ENCODE measurements at places on chromosomes 12 and 14. TPM values are rescaled to one million over a fixed set of nuclear protein-coding genes. Genes with fewer than 3 reads are reported as not detected.

The VPS37B gene
- 34.2 TPM for total RNA-seq

The GPX2 gene
- not detected for total RNA-seq

- H3K36me3 ChIP-seq = no peaks in the 10 kb centered on the region
- peak overlapping the region; percentile 62 for H3K27ac ChIP-seq
- no peaks in the 10 kb centered on the region for H3K4me1 ChIP-seq
- DNase-seq = peak; percentile 49
- H3K27me3 ChIP-seq = no peaks in the 10 kb centered on the region
These were observed 441 bp downstream of the PDE3A start for GRCh38 chr12:20368651-20369304.

The DNAL1 gene
- 10.3 TPM for total RNA-seq

The RPS6KL1 gene
- 1.8 TPM for total RNA-seq

DNA sequence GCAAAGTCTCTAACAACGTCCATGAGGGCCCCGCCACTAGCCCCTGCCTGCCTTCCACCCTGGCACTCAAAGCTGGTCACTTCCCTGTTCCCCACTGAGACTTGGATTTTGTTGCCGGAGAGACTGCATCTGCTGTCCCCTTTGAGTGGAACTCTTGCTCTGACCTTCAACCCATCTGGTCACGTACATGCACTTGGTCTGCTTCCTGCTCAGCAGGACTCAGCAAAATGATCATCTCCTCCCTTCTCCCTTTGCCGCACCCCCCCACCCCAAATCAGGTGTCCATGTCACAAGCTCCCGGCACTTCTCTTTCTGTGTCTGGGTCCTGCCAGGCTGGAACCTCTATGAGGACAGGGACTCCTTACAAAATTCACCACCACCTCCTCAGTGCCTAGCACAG, 180.9 kb downstream of the CHST11 start:
- peaks cover 5% of the 10 kb centered on the region for H3K4me1 ChIP-seq
- no peak overlapping the region for H3K4me3 ChIP-seq
- DNase-seq = no peak
- H3K36me3 ChIP-seq = no peaks in the 10 kb centered on the region
- no peak overlapping the region for H3K27ac ChIP-seq

DNA sequence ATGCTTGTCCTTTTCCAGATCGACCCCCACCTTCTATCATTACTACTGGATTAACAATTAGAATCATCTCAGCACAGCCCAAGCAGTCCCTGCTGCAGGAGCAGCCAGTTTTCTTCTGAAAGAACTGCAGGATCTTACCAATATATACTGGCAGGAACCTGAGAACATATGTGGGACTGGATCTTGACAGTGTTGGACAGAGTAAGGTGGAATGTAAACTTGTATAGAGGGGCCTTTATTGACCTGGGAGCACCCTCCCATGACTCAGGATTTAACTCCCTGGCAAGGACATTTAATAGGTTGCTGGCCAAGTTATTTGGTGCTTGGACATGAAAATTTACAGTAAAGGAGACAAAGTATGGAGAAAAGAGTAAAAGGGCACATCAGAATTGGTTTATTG, 66.2 kb upstream of the TMX1 start:
- no peak for DNase-seq
- peaks cover 5% of the 10 kb centered on the region for H3K4me1 ChIP-seq
- H3K4me3 ChIP-seq = no peak overlapping the region
- H3K36me3 ChIP-seq = no peaks in the 10 kb centered on the region

DNA sequence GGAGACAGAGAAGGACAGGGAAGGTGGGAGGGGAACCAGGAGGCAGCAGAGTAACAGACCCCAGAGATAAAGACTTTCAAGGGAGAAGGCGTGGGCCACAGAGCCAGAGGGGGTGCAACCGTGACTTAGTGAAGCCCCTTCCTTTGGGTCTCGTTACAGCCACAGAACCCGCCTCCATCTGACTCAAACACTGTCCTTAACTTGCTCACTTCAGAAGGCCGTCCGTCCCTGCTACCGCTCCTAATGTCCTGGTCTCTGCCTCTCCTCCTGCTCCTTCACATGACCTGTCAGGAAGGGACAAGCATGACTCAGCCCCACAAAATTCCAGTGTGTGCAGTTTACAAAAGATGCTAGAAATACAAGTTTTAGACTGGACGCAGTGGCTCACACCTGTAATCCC, 18.0 kb downstream of the RIMBP2 start:
- DNase-seq = no peak
- H3K36me3 ChIP-seq = no peaks in the 10 kb centered on the region
- H3K4me3 ChIP-seq = no peak overlapping the region

GRCh38 chr12:13504074-13504473, 307.5 kb downstream of the EMP1 start:
- H3K36me3 ChIP-seq = no peaks in the 10 kb centered on the region
- H3K4me3 ChIP-seq = no peak overlapping the region
- peaks cover 16% of the 10 kb centered on the region for H3K4me1 ChIP-seq
- DNase-seq = no peak
- no peaks in the 10 kb centered on the region for H3K27me3 ChIP-seq

- H3K4me3 ChIP-seq = no peak overlapping the region
- H3K27ac ChIP-seq = no peak overlapping the region
- H3K4me1 ChIP-seq = no peaks in the 10 kb centered on the region
- no peak for DNase-seq
These were observed 3.2 kb downstream of the KCNJ8 start for GRCh38 chr12:21771311-21771710.

The KRT75 gene
- total RNA-seq = not detected

GRCh38 chr12:50110127-50110761, 1.8 kb upstream of the COX14 start:
- peak overlapping the region; percentile 78 for H3K4me3 ChIP-seq
- no peaks in the 10 kb centered on the region for H3K36me3 ChIP-seq
- peak overlapping the region; percentile 45 for H3K27ac ChIP-seq
- DNase-seq = no peak
- H3K4me1 ChIP-seq = peaks cover 13% of the 10 kb centered on the region
- no peaks in the 10 kb centered on the region for H3K27me3 ChIP-seq

The CHST11 gene
- 37.0 TPM for total RNA-seq

GRCh38 chr14:75806352-75806832, 145.3 kb downstream of the TTLL5 start:
- H3K36me3 ChIP-seq = peaks cover 3% of the 10 kb centered on the region
- H3K27me3 ChIP-seq = no peaks in the 10 kb centered on the region
- no peak overlapping the region for H3K27ac ChIP-seq
- H3K4me3 ChIP-seq = no peak overlapping the region
- peaks cover 3% of the 10 kb centered on the region for H3K4me1 ChIP-seq
- DNase-seq = no peak

DNA sequence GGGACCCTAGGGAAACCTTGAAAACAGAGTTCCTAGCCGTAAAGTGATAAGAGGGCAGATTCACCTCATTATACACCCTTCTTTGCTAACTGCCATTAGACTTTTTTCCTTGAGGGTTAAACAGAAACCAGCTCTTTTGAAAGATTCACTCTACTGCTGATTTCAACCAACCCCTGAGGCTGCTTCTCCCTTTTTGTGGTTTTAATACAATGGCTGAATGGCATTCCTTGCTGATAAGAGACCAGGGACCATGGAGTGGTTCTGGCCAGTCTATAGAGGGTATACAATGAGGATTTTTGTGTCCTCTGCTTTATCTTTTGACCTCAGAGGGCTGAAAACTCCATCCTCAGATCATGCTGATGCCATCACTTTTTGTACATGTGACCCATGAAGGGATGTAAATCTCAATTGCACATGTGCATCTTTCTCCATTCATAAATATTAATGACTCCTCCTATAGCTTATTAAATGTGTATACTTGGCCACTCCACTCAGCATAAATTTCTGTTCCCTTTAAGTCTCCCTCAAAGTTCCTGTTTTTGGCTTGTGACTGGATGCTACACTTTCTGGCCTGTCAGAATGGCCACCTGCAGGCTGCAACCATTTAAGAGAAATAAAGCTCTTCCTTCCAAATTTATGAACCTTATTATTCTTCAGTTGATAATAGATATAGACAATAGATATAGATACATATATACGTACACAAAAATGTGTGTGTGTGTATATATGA, 233.8 kb upstream of the SEL1L start:
- H3K27me3 ChIP-seq = no peaks in the 10 kb centered on the region
- no peak overlapping the region for H3K27ac ChIP-seq
- H3K36me3 ChIP-seq = no peaks in the 10 kb centered on the region
- H3K4me3 ChIP-seq = no peak overlapping the region
- H3K4me1 ChIP-seq = no peaks in the 10 kb centered on the region

DNA sequence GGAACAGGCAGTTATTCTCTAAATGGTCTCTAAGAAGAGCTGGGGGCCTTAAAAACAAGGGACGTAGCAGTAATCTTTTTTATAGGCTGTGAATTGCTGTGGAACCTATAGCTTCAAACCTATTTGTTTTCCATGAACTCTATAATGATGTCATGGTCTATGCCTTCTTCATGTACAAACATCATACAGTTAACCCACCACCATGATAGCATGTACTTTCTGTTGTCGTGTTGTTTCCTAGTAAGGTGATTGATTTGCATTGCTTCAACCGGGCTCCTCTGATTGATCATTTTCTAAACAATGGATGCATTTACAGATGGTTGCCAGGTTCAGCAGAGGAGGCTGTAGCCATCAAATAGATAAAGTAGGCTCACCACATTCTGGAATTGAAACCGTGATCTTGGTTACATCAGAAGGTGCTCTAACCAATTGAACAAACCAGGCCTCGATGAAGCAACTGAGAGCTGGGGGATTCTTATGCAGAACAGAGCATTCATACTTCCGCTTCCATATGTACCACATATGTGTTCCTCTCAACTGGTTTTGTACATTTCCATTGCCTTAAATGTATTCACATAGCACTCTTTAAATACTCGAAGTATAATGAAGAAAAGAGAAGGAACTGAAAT, 25.6 kb upstream of the PCNX1 start:
- H3K36me3 ChIP-seq = no peaks in the 10 kb centered on the region
- no peaks in the 10 kb centered on the region for H3K27me3 ChIP-seq
- DNase-seq = no peak
- H3K4me3 ChIP-seq = no peak overlapping the region
- H3K4me1 ChIP-seq = no peaks in the 10 kb centered on the region

GRCh38 chr12:71057330-71057729, 100.5 kb downstream of the TSPAN8 start:
- peak; percentile 29 for DNase-seq
- 0 out of 2 replicates have a peak, but pooled peaks cover 6% of the 10 kb centered on the region for H3K4me1 ChIP-seq
- no peak overlapping the region for H3K27ac ChIP-seq
- H3K36me3 ChIP-seq = no peaks in the 10 kb centered on the region

DNA sequence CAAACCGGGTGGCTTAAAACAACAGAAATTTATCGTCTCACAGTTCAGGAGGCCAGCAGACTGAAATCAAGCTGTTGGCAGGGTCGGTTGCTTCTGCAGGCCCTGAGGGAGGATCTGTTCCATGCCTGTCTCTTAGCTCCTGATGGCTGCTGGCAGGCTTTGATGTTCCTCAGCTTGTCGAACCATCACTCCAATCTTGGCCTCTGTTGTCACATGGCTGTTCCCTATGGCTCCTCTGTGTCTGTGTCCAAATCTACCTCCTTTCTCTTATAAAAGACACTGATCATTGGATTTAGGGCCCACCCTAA, 14.0 kb downstream of the NFATC4 start:
- H3K27ac ChIP-seq = no peak overlapping the region
- peaks cover under 1% of the 10 kb centered on the region for H3K36me3 ChIP-seq
- no peaks in the 10 kb centered on the region for H3K4me1 ChIP-seq
- no peaks in the 10 kb centered on the region for H3K27me3 ChIP-seq

DNA sequence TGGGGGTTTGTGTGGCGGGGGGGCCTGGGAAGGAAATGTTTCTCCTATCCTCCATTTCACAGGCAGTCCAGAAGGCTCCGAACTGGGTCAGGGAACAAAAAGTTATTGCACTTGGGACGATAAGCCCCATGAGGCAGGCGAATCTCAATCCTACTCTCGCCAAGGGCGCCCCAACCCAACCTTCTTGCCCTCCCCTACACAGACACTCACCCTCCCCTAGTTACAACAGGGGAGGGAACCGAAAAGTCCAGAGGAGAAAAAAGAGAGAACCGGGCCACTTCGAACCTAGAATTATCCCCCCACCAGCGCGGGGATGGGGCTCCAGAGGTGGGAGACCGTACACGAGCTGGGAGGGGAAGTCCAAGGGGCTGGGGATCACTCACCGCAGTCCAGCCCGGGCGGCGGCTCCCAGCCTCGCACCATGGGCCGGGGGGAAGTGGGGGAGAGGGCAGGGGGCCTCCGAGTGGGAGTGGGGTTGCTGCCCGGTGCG, 357 bp downstream of the HOMEZ start:
- H3K4me1 ChIP-seq = peaks cover 3% of the 10 kb centered on the region
- peak overlapping the region; percentile 69 for H3K4me3 ChIP-seq
- H3K27ac ChIP-seq = peak overlapping the region; percentile 59
- DNase-seq = no peak
- no peaks in the 10 kb centered on the region for H3K27me3 ChIP-seq

GRCh38 chr12:19105463-19105862, 24.1 kb upstream of the PLEKHA5 start:
- H3K27ac ChIP-seq = no peak overlapping the region
- no peaks in the 10 kb centered on the region for H3K27me3 ChIP-seq
- no peaks in the 10 kb centered on the region for H3K4me1 ChIP-seq
- H3K36me3 ChIP-seq = no peaks in the 10 kb centered on the region
- no peak overlapping the region for H3K4me3 ChIP-seq
- no peak for DNase-seq

- no peak overlapping the region for H3K4me3 ChIP-seq
- H3K27ac ChIP-seq = no peak overlapping the region
- peaks cover 64% of the 10 kb centered on the region for H3K36me3 ChIP-seq
These were observed 34.5 kb upstream of the RAB35 start for GRCh38 chr12:120150919-120151525.

The C12orf54 gene
- 0.23 TPM for total RNA-seq

- no peak overlapping the region for H3K4me3 ChIP-seq
- no peak for DNase-seq
- no peaks in the 10 kb centered on the region for H3K36me3 ChIP-seq
- no peaks in the 10 kb centered on the region for H3K4me1 ChIP-seq
- H3K27me3 ChIP-seq = no peaks in the 10 kb centered on the region
- H3K27ac ChIP-seq = no peak overlapping the region
These were observed 79.4 kb downstream of the TMTC2 start for GRCh38 chr12:82765971-82766705.

- H3K27me3 ChIP-seq = no peaks in the 10 kb centered on the region
- no peak overlapping the region for H3K27ac ChIP-seq
- H3K4me3 ChIP-seq = no peak overlapping the region
- DNase-seq = no peak
- H3K36me3 ChIP-seq = no peaks in the 10 kb centered on the region
These were observed 31.3 kb upstream of the TMEM263 start for GRCh38 chr12:106924268-106924861.

DNA sequence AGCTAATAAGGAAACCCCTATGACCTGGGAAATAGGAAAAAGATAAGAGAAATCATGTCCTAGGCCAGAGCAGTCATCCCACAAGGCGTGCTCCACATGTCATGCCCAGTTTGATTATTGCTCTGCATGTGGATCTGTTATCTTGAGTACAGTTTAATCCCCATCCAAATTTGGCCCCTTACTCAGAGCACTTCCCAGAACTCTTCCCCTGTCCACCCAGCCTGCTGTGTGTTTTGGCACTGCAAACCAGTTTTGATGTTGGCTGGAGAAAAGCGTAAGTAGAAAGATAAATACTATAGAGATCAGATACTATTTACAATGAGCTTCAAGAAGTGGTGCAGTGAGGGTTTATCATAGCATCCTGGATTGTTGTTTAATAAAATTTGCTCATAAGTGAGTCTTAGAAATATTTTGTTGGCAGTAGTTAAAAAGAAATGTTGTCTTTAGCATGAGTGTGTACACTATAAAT, 83.8 kb downstream of the PTPRB start:
- H3K4me1 ChIP-seq = no peaks in the 10 kb centered on the region
- no peak for DNase-seq
- H3K4me3 ChIP-seq = no peak overlapping the region
